ENCODE measurements at places on chromosomes 1 and 21.

DNA sequence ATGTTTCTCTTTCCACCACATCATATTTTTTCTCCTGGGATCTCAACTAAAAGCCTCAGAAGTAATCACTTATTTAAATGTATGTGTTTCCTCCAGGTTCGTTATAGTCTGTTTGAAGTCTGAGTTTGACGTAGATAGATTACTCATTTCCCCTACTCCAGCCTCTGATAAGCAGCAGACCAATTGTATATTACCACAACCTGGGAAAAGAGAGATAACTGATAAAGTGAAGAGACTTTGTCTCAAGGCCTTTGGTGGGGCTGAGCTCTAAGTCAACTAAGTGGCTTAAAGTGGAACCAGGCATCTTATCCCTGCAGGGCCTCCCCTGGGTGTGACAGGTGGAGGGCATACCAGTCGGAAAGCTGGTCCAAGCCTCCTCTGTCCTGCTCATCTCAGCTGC, 34.9 kb upstream of the CACNA1E start:
- DNase-seq: no peak

- no peak for DNase-seq
Observed at GRCh38 chr1:115246526-115246925, 91.5 kb downstream of the NGF start.

- no peak for DNase-seq
Observed at GRCh38 chr1:33986390-33987095, 122.7 kb downstream of the HMGB4 start.

DNA sequence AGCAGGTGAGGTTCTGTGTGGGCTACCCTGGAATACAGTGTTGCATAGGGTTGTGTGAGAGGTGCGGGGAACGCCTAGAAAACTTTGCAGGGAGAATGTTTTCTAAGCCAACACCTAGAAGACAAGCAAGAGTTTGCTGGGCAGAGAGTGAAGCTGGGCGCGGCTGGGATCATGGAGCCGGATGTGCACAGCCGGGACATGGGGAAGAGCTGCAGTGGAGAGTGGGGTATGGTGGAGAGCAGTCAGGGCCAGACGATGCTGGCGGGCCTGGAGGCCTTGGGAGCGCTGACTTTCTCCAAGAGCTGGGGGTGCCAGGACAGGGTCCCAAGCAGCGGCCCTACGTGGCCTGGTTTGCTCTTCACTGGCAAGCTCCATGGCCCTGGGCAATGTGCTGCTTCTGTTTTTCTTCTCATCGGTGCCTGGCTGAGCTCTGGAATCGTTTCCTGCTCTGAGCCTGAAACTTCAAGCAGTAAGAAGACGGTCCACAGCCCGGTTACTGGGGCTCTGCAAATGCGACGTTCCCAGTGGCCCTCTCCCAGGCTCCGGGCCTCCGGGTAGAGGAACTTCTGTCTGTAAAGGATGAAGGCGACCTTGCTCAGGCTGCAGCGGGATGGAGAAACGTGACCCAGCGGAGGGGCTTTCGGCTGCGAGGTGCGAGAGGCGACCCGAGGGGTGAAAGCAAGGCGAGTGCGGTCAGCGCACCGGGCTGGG, 51.9 kb upstream of the CD34 start:
- DNase-seq: no peak

DNA sequence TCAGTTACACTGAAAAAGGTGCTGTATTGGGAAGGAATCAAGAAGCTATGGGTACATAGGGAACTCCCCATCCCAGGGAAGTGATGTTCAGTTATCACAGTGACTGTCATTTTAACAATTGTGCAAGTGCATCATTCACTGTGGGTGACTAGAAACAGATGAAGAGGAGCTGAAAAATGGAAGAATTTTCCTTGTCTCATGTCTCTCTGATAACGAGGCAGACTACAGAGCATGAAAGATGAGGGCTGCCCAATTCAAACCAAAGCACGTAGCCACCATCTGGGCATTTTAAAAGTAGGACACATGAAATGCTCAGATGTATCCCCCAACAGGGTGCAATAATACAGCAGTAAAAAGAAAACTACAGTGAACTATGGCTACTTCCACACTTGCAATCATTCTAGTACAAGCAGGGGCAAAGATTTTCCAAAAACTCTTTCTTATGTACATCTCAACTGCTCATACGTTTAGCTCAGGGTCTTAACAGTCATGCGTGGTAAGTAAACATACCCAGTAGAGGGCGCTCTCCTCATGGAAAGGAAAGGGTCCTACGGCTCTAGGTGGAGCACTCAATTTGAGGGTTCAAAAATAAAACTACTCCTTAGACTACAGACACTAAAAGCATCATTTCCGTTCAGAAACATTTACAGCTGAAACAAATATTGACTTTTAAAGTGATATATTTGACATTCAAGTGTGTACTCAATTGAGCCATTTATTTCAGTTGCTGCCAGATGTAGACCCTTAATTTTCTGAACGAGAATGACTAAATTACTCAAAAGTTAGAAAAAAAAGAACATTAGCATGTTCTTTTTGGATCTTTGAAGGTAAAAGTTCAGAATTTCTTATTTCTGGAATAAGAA, 143.2 kb downstream of the KCTD3 start:
- DNase-seq: peak; percentile 42

DNA sequence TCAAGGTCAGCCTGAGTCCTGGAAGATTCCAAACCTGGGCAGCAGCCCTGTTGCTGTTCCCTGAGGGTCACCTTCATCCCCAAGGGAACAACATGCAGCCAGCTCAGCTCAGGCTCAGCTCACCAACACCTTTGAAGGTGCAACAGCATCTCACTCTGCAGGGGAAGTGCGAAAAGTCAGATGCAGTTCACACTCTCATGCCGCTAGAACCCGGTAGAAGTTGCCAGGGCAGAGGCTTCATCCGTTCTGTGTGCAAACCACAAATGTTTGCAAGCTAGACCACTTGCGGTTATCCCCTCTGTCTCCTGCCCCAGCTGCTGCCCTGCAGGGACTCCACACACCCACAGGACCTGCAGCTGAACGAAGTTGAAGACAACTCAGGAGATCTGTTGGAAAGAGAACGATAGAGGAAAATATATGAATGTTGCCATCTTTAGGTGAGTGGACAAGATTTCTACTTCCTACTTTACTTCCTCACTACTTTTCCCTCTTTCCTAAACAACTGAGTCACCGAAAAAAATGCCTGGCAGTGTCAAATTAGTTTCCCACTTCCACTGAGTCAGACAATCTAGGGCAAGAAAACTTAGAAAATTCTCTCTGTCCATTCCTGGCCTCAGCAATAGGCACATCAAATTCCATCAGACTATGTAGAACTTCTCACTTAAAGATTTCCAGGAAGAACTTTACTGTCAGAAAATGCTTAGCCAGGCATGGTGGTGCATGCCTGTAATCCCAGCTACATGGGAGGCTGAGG, 1.8 kb upstream of the FCRL6 start:
- no peak for DNase-seq

- DNase-seq: no peak
Observed at GRCh38 chr1:203526572-203526971, 32.6 kb downstream of the OPTC start.

DNA sequence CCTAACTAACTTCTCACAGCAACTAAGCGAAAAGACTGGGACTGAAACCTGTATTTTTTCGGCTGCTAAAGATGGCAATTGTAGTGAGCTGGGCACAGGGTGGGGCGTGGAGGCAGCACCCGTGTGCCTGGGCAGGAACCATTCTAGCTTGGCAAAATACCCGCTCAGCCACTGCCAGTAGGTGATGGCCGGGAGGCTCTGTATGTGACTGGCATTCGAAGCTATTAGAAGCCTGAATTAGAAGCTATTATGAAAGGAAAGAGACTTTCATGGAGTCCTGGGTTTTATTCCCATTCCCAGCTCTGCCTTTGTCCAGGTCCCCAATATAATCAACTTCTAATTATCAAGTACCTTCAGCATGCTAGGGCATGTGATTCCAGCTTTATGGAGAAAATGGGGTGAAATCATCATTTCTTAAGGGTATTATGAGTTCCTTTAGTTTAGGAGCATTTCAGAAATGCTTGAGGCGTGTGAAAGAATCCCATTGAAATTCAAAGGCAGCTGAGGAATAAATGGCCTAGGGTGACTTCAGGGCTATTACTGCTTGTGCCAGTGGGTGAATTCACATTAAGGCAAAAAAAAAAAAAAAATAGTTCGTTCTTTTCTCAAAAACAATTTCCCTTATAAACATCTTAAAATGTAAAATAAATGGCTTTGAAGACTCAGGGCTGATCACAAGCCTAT, 125.6 kb downstream of the KCNN3 start:
- no peak for DNase-seq

GRCh38 chr1:149915429-149916192, 2.0 kb downstream of the SV2A start:
- no peak for DNase-seq

GRCh38 chr1:102580806-102581205, 527.5 kb downstream of the COL11A1 start:
- DNase-seq: no peak

DNA sequence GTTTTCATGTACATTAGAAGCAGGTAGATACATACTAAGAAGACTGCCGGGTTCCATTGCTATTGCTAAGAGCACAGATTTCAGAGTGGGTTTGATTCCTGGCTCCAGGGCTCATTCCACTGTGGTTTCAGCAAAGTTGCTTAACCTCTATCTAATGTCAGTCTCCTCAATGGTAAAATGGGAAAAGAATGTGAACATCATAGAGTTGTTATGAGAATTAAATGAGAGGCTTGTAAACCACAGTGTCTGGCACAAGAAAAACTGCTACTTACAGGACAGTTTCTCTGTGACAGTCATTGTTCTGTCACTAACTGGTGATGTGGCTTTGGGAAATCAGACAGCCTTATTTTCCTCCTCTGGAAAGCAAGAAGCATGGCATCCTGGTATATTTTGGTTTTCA, 10.7 kb upstream of the PLXNA2 start:
- DNase-seq: no peak

DNA sequence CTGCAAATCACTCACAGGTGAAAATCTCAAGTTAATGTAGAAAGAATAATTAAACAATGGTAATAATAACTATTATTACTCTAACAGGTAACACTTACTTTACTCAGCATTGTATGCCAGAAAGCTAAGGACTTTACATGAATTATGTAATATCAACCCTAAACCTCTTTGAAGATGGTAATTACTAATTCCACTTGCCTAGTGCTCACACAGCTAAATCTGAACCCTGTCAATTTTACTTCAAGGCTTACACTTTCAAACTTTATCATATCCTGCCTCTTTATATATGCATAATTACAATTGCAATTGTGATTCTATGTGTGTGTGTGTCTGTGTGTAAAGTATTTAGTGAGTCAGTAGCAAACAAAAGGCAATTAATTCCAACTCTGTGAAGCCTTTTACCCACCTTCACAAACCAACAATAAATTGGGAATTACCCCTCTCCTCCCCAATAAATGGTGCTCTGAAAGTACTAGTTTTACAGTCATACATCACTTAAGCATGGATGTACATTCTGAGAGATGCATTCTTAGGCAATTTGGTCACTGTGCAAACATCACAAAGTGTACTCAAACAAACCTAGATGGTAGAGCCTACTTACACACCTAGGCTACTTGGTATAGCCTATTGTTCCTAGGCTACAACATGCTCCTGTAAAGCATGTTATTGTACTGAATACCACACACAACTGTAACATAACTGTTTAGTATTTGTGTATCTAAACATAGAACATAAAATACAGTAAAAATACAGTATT, 5.9 kb downstream of the ZNF644 start:
- no peak for DNase-seq

DNA sequence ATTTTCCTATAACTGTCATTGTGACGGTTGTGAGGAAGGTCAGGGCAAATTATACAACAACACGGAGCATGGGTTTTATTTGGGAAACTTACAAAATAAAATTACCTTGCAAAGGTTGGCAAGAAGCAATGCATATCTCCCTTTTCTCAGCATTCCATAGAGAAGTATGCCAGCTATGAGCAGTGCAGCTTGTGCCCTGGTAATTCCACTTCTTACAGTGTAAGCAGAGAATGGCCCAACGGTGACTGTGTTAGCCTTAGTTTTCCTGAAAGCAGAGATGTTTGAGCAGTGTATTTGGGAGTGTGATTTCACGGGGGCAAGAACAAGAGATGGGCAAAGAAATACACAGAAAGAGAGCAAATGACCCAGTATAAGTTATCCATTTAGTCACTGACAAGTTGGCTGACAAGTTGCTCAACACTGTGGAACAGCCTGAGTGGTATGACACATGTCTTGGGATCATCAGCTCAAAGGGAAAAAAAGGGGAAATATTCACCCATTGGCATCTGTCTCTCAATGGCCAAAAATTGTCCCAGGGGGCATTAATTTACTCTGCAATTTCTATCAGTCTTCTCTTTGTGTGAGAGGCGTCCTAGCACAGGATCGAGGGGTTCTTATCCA, 210.9 kb upstream of the NRIP1 start:
- DNase-seq: no peak

GRCh38 chr1:158932171-158932570, 819 bp downstream of the PYHIN1 start:
- no peak for DNase-seq

- DNase-seq: no peak
Observed at GRCh38 chr1:29650041-29650400, 413.7 kb downstream of the PTPRU start.

DNA sequence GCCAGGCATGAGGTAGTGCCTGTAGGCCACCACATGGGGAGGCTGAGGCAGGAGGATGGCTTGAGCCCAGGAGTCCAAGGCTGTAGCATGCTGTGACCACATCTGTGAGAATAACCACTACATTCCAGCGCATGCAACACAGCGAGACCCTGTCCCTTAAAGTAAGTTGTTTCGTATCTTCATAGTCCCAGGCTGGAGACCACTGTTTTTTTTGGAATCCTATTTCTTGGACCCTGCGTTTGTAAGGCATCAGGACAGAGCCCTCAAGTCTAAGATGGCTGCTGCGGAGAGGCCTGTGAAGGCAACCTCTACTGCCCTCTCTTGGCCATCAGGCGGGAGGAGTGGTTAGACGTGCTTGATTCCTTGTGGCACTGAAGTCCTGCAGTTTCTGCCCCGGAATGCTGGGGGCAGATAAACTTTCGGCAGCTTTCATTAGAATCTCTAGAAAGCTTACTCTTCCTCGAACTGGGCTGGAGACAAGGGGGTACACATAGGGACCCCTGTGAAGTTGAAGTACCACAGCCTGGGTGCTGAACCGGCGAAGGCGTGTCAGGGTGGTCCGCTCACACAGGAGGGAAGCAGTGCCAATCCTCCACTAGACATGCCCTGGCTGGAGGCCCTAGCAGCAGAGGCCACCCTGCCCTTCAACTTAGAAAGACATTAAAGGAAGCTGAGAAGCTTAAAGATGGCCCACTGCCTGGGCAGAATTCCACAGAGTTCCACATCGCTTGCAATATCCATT, 36.6 kb downstream of the RABIF start:
- DNase-seq: peak; percentile 61

DNA sequence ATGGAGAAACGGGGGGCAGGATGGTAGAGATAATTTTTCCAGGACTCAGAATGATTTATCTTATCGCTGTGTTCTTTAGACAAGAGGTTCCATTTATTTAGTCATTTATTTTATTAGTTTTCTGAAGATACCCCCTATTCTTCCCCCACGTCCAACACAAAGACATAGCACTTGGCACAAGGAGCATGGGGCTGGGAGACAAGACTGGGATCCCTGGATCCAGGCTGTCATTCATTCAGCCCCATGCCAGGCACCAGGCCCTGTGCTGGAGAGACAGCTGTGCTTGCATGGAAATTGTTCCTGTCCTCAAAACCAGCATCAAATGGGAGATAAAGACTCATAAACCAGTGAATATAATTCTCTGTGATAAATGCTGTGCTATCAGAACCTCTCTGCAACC, 27.1 kb upstream of the PLXNA2 start:
- DNase-seq: no peak

Data from HAP-1 (cell line).